Lung (tissue), 17 donors: ENCODE measurements at places on chromosomes 6 and 20. TPM values are rescaled to one million over a fixed set of nuclear protein-coding genes. Genes with fewer than 3 reads are reported as not detected.
A peak's percentile ranks its signal among the peaks of the same experiment; 100 is the strongest.

GRCh38 chr6:56693246-56693607, 50.5 kb upstream of the DST start:
- H3K4me1 ChIP-seq: peaks cover 5% of the 10 kb centered on the region
- peak; percentile 96 for DNase-seq
- no peak overlapping the region for H3K4me3 ChIP-seq
- H3K27me3 ChIP-seq: no peaks in the 10 kb centered on the region
- peak overlapping the region; percentile 23 for H3K27ac ChIP-seq
- H3K36me3 ChIP-seq: no peaks in the 10 kb centered on the region

DNA sequence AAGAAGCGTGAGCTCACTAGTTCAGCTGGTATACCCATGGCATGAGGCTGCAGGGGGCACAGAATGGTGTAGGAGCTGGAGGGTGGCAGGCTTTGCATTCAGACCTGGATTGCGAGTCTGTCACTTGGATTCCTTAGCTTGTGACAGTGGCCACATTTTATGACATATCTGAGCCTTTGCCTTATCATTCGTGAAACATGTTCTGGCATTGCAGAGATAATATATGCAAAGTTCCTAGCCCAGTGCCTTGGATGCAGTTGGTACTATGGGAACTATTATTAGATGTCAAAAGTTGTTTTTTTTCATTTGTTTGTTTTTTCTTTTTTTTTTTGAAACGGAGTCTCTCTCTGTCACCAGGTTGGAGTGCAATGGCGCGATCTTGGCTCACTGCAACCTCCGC, 230.7 kb upstream of the PRDM1 start:
- no peaks in the 10 kb centered on the region for H3K36me3 ChIP-seq
- H3K27me3 ChIP-seq: no peaks in the 10 kb centered on the region
- no peak overlapping the region for H3K4me3 ChIP-seq
- H3K4me1 ChIP-seq: peaks cover 9% of the 10 kb centered on the region

- peaks cover 2% of the 10 kb centered on the region for H3K4me1 ChIP-seq
- no peaks in the 10 kb centered on the region for H3K36me3 ChIP-seq
- no peak for DNase-seq
- H3K27ac ChIP-seq: no peak overlapping the region
Measured at GRCh38 chr6:90087106-90087833, 193.0 kb downstream of the GJA10 start.

DNA sequence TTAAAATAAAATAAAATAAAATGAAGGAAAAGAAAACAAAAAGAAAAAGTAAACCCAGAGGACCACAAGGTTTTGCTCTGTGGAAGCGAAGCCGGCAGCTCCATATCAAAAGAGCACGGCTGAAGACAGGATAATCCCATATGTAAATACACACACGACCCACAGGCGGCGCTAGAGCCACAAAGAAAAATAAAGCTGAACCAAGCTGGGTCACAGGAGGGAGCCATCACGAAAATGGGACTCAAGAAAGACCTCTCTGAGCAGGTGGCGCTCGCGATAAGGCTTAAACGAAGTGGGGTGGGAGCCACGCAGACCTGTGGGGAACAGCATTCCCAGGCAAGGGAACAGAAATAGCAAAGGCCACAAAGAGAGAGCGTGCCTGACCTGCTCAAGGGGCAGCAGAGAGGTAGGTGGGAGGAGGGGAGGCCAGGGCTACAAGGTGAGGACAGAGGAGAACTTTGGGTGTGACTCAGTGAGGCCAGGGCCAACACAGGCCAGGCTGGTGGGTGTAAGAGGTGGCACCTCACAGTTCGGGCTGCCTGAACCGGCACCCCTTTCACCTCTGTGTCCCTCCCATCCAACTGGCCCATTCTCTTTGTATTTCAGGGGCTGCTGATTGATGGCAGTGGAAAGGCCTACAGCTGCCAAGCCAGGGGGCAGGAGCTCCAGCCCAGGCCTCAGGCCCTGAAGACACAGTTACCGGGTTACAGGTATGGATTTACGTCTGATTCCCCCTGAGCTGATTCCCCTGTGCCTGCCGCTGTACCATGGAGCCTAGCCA, 26.0 kb downstream of the PTGIS start:
- no peaks in the 10 kb centered on the region for H3K27me3 ChIP-seq
- no peak overlapping the region for H3K27ac ChIP-seq
- H3K36me3 ChIP-seq: peaks cover 5% of the 10 kb centered on the region
- no peak overlapping the region for H3K4me3 ChIP-seq

DNA sequence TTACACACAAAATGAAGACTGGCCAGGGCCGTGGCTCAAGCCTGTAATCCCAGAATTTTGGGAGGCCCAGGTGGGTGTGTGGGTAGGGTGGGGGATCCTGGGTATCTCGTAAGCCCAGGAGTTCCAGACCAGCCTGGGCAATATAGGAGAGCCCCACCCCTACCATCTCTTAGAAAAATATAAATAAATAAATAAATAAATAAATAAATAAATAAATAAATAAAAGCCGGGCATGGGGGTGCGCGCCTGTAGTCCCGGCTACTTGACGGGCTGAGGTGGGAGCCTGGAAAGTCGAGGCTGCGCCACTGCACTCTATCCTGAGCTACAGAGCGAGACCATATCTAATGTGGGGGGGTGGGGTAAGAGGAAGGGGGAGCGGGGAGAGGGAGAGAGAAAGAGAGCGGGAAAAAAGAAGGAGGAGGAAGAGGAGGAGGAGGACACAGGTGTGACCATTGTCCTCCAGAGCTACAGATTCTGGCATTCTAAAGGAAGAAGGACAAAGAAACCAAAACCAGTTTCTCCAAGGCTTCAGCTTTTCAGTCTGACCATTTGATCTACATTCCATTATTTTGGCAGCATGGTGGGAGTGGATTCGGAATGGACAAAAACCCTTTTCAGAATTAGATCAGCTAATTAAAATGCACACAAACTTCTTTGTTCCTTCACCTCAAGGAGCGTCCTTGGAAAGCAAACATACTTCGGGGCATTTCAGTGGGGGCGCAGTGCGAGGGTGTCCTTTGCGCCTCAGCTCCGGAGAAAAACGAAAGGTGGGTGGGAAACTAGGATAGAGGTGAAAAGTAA, 577 bp upstream of the C6orf141 start:
- no peaks in the 10 kb centered on the region for H3K27me3 ChIP-seq
- no peak for DNase-seq
- H3K4me1 ChIP-seq: no peaks in the 10 kb centered on the region

GRCh38 chr6:37105148-37106050, 64.6 kb upstream of the PIM1 start:
- H3K27ac ChIP-seq: no peak overlapping the region
- DNase-seq: no peak
- no peaks in the 10 kb centered on the region for H3K36me3 ChIP-seq
- H3K4me3 ChIP-seq: no peak overlapping the region
- H3K4me1 ChIP-seq: peaks cover 22% of the 10 kb centered on the region

DNA sequence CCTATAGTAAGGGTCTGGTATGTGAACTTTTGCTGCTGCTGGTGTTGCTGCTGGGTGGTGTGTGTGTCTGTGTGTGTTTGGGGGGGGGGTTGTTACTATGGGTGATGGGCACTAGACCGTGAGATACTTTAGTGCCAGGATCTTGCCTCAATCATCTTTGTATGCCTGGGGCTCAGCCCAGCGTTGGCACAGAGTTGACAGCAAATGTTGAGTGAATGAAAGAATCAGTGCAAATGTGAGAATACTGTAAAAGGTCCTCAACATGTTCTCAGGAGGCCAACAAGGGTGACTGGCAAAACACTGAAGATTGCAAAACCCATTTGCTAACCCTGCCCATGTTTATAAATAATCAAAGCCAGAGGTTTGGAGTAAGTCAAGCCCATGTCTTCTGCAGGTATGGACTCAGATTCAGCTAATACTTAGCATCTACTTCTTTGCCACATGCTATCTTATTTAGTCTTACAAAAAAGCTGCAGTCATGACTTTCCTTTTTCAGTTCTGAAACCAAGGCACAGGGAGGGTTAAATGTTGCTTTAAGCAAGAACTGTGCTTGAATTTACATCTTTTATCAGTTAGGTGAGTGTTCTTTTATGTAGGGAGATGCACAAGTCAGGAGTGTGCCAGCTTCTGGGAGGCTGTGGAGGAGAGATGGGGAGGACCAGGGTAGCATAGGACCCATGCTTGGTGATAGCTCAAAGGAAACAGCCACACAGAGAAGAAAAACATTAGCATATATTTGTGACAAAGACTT, 125.3 kb upstream of the SPACA1 start:
- no peak overlapping the region for H3K4me3 ChIP-seq
- no peaks in the 10 kb centered on the region for H3K4me1 ChIP-seq
- no peaks in the 10 kb centered on the region for H3K27me3 ChIP-seq
- no peaks in the 10 kb centered on the region for H3K36me3 ChIP-seq
- H3K27ac ChIP-seq: no peak overlapping the region

DNA sequence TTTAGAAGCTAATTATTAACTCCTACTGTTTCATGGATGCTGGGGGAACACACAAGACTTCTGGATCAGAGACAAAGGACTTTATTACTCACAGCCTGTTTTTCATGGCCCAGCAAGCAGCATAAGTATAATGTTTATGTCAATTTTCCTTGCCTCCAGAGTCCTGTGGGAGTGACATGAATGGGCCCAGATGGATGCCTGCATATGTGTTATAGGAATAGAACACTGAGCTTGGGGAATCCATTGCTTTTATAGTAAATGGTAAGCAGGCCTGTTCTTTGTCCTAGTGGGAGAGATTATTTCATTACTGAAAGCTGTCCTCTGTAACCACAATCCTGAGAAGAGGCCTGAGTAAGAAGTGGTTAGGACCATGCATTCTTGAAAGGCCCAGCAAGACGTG, 25.6 kb downstream of the BLTP3A start:
- peaks cover 4% of the 10 kb centered on the region for H3K36me3 ChIP-seq
- H3K4me1 ChIP-seq: no peaks in the 10 kb centered on the region
- H3K27me3 ChIP-seq: no peaks in the 10 kb centered on the region
- no peak overlapping the region for H3K4me3 ChIP-seq

- H3K27ac ChIP-seq: no peak overlapping the region
- DNase-seq: no peak
- H3K4me1 ChIP-seq: no peaks in the 10 kb centered on the region
- no peak overlapping the region for H3K4me3 ChIP-seq
- no peaks in the 10 kb centered on the region for H3K27me3 ChIP-seq
- no peaks in the 10 kb centered on the region for H3K36me3 ChIP-seq
Measured at GRCh38 chr6:134145786-134146185, 93.4 kb upstream of the SLC2A12 start.

GRCh38 chr6:30711758-30712380, 5.2 kb downstream of the MDC1 start:
- H3K4me3 ChIP-seq: no peak overlapping the region
- H3K27me3 ChIP-seq: no peaks in the 10 kb centered on the region
- H3K27ac ChIP-seq: no peak overlapping the region
- peaks cover 4% of the 10 kb centered on the region for H3K4me1 ChIP-seq
- DNase-seq: no peak

DNA sequence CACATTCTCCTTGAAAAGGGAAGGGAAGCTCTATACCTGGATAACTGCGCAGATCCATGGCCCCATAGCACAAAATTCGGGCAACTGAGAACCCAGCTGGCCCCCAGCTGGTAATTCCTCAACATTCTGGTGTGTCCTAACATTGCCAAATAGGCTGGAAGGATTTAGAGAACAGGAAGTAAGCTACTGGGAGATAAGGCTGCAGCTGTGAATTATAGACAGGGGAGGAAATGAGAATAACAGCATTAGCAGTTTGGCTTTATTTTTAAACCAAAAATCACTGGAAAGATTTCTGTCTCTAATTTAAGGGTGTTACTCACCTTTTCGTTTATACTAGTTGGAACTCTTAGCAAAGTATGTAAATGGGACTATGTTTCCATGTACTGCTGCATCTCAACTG, 97.2 kb downstream of the TULP4 start:
- no peak overlapping the region for H3K4me3 ChIP-seq
- H3K27me3 ChIP-seq: no peaks in the 10 kb centered on the region
- H3K4me1 ChIP-seq: peaks cover 4% of the 10 kb centered on the region
- peaks cover 3% of the 10 kb centered on the region for H3K36me3 ChIP-seq
- H3K27ac ChIP-seq: peak overlapping the region; percentile 61
- peak; percentile 46 for DNase-seq

Gene ARMC12
- polyA plus RNA-seq: 1.1 TPM

Gene KIF6
- 1.1 TPM for polyA plus RNA-seq

Gene TFAP2D
- polyA plus RNA-seq: not detected

Gene B3GAT2
- polyA plus RNA-seq: 0.08 TPM

Gene ACTL10
- 3.1 TPM for polyA plus RNA-seq
